ENCODE measurements at places on chromosomes 1 and 21.

DNA sequence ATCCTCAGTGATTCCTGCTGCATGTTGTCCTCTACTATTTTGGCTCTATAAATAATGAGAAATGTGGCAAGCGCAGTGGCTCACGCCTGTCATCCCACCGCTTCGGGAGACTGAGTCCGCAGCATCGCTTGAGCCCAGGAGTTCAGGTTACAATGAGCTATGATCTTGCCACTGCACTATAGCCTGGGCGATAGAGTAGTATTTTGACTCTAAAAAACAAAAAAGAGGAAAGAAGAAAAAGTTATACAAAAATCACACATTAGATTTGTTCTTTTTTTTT lies 756 bp upstream of the SLC25A44 start:
- DNase-seq, result no peak

DNA sequence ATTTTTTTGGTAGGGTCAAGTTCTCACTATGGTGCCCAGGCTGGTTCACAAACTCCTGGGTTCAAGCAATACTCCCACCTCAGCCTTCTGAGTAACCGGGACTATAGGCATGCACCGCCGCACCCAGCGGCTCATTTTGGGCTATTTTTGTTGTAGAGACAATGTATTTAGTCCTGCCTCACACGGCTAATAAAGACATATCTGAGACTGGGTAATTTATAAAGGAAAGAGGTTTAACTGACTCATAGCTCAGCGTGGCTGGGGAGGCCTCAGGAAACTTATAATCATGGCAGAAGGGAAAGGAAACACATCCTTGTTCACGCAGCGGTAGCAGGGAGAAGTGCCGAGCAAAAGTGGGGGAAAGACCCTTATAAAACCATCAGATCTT lies 4.2 kb downstream of the CELA2A start:
- DNase-seq, result no peak

GRCh38 chr1:87834941-87835340 lies 506.3 kb downstream of the LMO4 start:
- DNase-seq, result no peak

- DNase-seq, result no peak
Observed at GRCh38 chr1:5649166-5649551, 343.1 kb downstream of the NPHP4 start.

- DNase-seq, result no peak
Observed at GRCh38 chr1:162372159-162373071, 4.2 kb downstream of the SPATA46 start.

- no peak for DNase-seq
Observed at GRCh38 chr1:201709564-201710295, 119.2 kb upstream of the IPO9 start.

- DNase-seq, result no peak
Observed at GRCh38 chr1:115640384-115640783, 1.4 kb upstream of the VANGL1 start.

- DNase-seq, result no peak
Observed at GRCh38 chr1:98559291-98559690, 102.2 kb upstream of the SNX7 start.

DNA sequence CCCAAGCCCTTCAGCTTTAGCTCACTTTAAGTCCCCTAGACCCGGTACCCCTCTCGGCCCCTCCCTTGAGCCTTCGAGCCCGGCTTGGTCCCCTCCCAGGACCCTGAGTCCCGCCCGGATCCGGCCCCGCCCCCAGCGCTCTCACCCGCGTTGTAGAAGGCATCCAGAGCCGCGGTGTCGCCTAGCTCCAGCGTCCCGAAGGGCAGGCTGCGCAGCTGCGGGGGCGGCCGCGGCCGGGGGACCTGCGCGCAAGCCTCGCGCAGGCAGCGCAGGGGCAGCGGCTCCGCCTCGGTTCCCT lies 699 bp downstream of the MAP3K6 start:
- DNase-seq, result no peak

- no peak for DNase-seq
Observed at GRCh38 chr1:30052178-30052577, 671.2 kb downstream of the MATN1 start.

DNA sequence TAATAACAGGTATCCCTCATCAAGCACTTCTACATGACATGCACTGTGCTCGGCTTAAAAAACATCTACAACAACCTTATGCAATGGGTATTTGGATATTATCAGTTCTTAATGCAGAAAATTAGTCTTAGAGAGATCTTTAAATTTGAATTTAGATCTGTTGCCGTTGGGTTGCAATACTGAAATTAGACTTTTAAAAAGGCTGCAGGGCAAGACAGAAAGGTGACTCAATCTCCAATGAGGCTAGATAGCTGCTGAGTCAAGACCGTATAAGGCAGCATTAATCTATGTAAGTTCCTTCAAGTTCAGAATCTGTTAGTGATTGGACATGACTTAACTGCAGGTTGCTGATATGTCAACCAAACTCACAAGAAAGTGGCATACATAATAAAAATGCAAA lies 37.3 kb downstream of the OLFM3 start:
- DNase-seq, result no peak

DNA sequence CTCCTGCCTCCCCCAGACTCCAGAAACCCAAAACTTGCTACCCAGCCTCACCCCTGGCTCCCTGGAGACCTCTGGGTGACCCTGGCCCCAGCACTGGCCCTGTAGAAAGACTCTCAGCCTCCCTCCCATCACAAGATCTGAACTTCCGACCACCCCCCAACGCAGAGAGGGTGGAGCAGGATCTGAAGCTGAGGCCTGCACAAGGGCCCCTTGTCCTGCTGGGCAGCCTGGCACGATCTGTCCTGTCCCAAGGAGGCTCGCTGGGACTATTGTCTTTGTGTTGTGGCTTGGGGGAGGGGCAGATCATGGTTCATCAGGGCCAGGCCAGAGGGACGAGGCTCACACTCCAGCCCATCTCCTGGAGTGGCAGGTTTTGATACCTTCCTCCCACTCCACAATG lies 20.0 kb downstream of the PHLDA3 start:
- no peak for DNase-seq

DNA sequence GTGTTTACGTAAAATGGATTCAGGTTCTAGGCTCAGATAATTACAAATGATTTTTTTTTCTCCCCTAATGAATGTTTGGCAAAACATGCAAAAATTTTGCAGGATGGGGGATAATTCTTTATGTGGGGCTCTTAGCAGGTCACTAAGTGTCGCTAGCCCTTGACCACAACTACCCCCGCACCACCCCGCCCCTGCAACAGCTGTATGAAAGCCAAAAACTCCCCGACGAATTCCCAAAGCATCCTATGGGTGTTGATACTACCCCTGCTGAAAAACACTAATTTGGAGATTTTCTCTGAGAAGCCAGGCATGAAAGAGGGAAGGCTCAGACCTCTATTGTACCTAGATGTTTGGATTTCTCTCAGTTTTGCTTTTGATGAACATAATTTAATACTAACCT lies 243.0 kb downstream of the TRABD2B start:
- DNase-seq, result no peak

DNA sequence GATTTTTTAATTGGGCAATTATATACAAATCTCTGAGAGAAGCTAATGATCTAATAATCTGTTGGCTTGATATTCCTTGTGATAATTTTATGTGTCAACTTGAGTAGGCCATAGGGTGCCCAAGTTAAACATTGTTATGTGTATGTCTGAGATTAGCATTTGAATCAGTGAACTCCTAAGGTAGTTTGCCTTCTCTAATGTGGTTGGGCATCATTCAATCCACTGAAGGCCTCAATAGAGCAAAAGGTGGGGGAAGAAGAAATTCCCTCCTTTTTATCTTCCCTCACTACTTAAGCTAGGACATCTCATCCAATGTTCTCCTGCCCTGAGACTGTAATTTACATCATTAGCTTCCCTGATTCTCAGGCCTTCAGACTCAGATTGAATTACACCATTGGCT lies 394.5 kb downstream of the LMO4 start:
- no peak for DNase-seq

GRCh38 chr1:191984856-191985255 lies 173.4 kb upstream of the RGS18 start:
- DNase-seq, result no peak

GRCh38 chr1:199733125-199733524 lies 294.4 kb upstream of the NR5A2 start:
- DNase-seq, result no peak

DNA sequence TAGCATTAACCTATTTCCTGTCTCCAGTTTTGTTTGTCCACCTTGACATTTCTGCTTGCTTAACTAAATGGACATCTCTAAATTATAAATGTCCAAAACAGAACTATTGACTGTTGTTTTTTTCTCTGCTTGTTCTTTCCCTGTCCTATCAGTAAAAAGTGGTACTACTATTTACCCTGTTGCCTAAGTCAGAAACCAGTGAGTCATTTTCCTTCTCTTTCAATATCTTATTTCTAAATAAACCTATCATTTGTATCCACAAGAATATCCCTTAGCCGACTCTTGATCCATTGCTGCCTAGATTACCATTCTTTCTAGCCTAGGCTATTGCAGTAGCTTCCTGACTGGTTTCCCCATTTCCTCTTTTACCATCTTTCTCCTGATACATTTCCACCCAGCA lies 22.5 kb downstream of the MIER1 start:
- no peak for DNase-seq

DNA sequence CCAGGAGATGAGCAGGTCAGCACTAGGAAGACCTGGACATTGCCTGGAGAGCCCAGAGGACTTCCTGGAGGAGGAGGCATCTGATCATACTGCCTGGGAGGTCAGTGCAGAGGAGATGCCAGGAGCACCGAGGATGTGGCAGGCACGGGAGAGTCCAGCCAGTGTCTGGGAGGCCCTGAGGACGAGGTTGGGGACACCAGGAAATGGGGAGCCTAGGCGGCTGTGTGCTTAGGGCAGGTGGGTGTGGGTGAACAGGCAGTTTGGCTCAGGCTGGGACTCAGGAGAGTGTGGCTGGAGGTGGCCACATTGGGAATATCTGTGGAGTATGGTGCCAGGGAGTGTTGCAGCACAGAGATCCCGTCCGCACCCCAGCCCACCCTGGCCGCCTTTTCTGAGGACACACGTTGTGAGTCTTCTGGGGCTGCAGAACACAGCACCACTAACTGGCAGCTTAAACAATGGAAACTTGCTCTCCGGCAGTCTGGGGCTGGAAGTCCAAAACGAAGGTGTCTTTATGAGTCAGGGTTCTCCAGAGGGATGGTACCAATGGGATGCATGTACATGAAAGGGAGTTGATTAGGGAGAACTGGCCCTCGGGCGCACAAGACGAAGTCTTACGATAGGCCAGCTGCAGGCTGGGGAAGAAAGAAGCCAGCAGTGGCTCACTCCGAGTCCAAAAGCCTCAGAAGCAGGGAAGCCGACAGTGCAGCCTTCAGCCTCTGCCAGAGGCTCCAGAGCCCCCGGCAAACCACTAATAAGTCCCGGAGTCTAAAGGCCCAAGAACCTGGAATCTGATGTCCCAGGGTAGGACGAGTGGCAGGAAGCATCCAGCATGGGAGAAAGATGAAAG lies 58.0 kb downstream of the FAAP20 start:
- no peak for DNase-seq

DNA sequence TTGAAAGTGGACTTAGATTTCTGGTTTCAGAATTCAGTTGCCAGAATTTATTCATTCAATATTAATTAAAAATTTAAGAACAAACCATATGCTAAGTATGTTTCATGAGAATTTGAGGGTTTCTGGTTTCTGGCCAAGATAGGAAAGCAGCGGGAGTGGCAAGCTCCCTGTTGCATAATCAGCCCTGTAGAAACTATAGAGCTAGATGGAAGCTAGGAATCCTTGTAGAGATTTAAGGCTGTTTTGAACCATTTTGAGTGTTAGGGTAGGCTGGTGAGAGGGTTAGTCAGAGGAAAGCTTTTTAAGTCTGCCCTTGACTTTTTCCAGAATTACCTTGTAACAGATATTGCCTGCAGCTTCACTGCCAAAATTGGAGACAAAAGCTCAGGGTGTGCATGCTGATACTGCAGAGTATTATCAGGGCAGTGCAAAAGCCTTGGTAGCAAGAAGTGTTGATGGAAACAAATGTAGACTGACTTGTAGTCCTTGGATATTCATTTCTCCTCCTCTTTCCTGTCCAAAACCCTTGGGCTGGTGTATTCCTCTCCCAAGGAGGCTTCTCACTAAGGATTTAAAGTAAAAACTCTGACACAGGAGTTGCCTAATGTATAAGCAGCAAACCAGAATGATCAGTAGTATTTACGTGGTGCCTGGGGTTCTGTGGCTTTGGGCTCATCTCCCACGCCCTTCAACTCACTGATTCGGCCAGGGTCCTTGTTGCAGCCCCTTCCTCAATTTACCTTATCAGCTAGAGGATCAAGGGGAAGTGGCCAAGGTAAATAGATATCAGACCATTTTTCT lies 12.6 kb upstream of the GIPC2 start:
- no peak for DNase-seq

- no peak for DNase-seq
Observed at GRCh38 chr1:93111065-93111464, 32.0 kb downstream of the MTF2 start.

GRCh38 chr1:41705798-41706197 lies 212.9 kb downstream of the HIVEP3 start:
- no peak for DNase-seq

DNA sequence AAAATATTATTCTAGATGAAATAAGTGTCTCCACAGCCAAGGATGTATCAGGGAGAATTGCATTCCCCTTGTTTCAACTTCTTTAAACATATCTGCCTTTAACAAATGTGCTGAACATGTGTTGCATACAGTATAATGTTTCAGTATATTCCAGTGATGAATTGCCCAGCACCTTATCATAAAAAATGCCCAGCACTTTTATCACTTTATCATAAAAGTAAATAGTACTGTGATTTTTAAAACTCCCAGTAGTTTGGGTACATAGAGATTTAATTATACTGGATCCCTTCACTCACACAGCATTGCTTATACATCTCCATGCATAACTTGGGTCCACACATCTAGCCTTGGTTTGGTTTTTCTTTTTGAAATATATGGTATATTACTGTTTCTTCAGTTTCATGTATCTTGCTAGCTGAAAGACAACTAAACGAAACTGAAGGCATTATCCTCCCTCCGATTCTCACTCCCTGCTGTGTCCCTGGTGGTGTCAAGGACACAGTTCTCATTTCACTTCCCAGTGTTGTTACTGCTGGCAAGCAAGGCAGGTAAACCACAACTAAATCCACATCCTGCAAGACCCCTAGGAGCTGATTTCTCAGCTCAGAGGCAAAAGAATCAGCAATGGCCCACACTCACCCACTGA lies 118.2 kb upstream of the SLC44A3 start:
- no peak for DNase-seq
